Activated CD4-positive, alpha-beta T cell treated with anti-CD3 and anti-CD28 coated beads, Interleukin-2, amount 10 ng/mL, durations not matched to agents 24 days and 14 days (primary cell): ENCODE measurements at places on chromosomes 2 and 18. TPM values are rescaled to one million over a fixed set of nuclear protein-coding genes. Genes with fewer than 3 reads are reported as not detected.

DNA sequence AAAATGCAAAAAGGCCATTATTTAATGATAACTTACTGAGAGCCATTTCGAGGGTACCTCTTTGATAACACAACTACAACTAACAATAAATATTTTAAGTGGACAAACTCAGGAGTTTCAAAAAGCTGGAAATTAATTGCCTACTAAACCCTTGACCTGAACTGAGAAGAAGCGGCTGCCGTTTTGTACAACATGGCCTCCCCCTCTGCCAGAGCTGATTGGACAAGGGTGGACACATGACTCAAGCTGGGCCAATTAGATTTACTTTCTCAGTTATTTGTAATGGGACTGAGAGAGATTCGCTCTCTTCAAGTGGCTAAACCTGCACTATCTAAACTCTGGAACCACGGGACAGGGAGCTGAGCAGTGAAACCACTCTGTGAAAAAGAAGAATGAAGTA lies 135.9 kb upstream of the SERPINE2 start:
- no peak for DNase-seq
- no peak overlapping the region for H3K4me3 ChIP-seq
- no peaks in the 10 kb centered on the region for H3K4me1 ChIP-seq
- H3K27ac ChIP-seq: no peak overlapping the region
- H3K36me3 ChIP-seq: no peaks in the 10 kb centered on the region
- peaks cover 1% of the 10 kb centered on the region for H3K27me3 ChIP-seq

ASIC4 gene
- total RNA-seq: not detected in 2 replicates

PLEKHH2 gene
- total RNA-seq: 0.52 and 0.65 TPM in 2 replicates

USP40 gene
- 11.3 and 12.8 TPM in 2 replicates for total RNA-seq

NPC1 gene
- 26.3 and 29.9 TPM in 2 replicates for total RNA-seq

SERPINB12 gene
- total RNA-seq: not detected in 2 replicates
